ENCODE measurements at places on chromosomes 2 and 18.

DNA sequence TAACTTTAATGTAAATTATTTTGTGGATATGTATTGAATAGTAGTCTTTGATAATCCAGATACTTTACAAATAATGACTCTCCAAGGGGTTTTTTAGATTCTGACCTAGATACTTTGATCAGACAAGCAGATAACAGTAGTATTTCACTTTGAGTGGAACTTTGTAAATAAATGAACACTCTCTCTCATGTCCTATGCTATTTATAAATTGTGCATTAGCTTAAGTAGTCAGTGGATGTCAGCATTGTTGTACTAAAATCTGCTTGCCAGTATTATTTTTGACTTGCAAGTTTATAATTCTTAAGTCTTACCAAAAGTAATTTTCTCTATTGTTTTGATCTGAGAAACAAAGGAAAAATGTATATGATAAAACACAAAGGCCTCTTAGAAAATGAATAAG, 1113.1 kb upstream of the NRXN1 start:
- no peak for DNase-seq

- no peak for DNase-seq
These were observed 80.3 kb downstream of the RTP5 start for GRCh38 chr2:241949736-241950412.

DNA sequence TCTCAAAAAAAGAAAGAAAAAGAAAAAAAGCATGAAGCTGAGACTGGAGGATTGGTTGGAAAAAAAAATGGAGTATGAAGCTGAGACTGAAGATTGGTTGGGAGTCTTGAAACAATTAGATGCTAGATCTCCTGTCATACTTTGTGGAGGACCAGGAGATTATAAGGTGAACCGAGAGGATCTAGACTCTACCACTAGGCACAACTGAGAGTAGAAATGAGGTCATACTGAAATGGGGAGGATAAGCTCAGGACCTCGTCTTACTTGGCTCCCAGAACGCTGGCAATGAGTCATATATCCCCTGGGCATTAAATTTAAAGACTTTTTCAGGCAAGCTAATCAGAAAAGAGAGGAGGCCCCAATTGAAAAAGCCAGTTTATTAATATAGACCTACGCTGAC, 3.3 kb upstream of the ORC2 start:
- peak; percentile 75 for DNase-seq

GRCh38 chr2:64300066-64300465, 153.9 kb upstream of the LGALSL start:
- DNase-seq, result no peak

DNA sequence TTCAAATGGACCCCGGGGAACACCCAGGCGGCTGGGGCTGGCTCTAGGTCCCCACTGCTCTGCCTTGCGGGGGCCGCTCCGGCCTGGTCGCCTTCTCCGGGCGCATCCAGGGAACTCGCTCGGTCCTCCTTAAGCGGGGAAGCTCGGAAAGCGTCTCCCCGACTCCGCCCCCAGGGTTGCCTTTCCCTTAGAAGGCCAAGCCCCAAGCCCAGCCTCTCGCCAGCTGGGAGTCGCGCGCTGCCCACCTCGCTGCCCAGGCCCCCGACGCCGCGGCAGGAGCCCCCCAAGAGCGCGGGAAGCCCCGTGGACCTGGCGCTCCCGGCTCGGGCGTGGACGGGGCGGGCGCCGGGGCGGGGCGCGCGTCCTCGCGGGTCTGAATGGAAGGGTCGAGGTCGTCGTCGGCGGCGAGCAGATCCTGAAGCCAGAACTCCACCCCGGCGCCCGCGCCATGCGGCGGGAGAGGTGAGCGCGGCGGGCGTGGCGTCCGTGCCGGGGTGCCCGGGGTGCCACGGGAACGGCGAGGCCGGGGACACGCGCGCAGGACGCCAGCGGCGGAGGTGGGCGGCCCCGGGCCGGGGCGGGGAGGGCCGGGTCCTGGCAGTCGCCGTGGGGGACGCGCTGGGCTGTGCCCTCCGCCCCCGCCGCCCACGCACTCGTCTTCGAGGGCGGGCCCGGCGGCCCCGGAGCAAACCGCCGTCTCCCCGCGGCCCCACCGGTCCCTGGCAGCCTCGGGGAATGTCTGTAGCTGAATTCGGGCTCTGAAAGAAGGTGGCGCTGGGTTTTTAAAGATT, at the start of gene BOK:
Gene BOK, plus strand, starts transcription at position 214 of the 791 bp plus-strand sequence. CDS start 739 bp downstream, outside the sequence.
- peak; percentile 72 for DNase-seq

DNA sequence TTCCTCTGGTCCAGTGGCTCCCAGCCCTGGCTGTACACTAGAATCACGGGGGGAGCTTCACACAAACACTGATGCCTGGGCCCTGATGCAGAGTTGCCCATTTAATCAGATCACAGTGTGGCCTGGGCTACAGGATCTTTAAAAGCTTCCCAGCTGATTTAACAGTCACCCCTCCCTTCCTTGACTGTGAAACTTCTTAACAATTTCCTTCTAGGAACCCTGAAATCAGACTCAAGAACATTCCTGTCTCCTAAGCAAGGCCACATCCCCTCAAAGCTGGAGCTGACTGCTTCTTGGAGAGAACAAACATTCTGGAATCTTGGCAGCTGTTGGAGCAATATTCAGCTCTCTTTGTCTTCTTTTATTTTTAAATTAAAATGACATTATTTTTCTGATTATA, 88.7 kb downstream of the ADD2 start:
- DNase-seq, result peak; percentile 47

DNA sequence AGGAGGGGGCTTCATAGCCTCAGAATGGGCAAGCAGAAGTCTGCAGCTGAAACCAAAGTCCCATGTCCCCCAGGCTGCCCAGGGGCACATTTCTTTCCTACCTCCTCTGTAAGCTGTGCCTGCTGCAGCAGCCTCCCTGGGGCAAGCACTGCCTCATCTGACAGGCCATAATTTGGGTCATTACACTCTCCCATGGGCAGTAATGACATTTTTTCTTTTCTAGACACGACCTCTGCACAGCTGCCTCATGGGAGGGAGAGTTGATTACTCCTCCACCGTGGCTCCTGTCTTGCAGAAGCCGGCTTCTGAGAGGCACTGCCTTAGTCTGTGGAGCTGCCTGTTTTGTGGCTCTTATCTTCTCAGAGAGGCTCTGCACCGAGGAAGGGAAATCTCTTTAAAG, 268.9 kb downstream of the TDRD15 start:
- no peak for DNase-seq

- DNase-seq, result peak; percentile 69
These were observed 116.0 kb downstream of the TNS1 start for GRCh38 chr2:217886720-217887309.

DNA sequence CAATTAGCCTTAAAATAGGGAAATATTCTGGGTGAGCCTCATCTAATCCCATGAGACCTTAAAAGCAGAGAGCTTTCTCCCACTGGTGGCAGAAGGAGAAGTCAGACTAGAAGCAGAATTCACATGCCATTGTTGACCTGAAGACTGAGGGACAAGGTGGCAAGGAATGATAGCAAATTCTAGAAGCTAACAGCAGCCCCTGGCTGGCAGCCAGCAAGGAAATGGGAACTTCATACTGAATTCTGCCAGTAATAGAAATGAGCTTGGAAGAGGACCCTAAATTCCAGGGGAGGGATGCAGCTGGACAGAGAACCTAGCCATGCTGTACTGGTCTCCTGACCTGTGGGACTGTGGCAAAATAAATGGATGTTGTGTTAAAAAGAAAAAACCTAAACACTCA, 19.5 kb downstream of the B3GNT7 start:
- DNase-seq, result no peak

GRCh38 chr2:121748202-121748601, 7.2 kb upstream of the TSN start:
- DNase-seq, result peak; percentile 63

DNA sequence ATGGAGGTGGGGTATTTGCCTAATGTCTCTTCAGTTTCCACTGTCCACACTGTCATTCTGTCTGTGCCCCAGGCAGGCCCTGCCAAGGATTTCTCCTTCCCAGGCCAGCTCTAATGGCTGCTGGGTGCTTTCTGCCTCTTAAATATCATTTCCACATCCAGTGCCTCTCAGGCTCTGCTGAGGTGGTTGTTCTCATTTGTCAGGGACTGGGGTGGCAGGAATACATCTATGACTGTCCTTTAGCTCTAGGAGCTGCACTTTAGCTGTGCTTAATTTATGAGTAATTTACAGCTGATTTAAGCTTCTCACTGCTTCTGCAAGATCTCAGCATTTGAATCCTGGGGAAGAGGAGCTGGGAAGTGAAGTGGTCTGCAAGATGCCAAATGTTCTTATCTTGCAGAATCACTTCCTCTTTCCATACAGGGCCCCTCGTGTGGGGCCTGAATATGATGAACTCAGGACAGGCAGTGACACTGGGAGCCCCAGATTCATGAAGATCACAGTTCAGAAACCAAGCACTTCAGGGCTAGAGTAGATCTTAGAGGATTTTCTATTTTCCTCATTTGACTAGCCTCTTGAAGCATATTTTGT, 150.2 kb downstream of the FSHR start:
- no peak for DNase-seq

DNA sequence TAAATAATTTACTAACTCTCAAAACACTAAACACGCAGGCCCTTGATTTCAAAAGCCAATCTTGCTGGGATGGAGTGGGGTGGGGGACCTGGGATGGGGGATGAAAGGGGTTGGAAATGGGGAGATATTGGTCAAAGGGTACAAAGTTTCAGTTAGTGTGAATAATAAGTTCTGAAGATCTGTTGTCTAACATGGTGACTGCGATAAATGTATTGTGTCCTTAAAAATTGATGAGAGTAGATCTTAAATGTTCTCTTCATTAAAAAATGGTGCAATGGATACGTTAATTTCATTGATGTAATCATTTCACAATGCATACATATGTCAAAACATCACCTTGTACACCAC, 505 bp upstream of the ACYP2 start:
- DNase-seq, result no peak

DNA sequence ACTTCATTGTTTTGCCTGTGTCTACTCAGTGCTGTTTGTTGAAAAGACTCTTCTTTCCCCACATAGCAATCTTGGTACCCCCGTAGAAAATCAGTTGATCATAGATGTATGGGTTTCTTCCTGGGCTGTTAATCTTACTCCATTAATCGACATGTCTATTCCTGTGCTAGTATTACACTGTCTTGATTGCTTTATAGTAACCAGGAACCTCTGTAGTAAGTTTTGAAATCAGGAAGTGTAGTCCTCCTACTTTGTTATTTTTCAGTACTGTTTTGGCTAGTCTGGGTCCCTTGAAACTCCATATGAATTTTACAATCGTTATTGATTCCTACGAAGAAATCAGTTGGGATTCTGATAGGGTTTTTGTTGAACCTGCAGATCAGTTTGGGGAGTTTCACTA, 78.8 kb upstream of the FAM136A start:
- DNase-seq, result no peak

DNA sequence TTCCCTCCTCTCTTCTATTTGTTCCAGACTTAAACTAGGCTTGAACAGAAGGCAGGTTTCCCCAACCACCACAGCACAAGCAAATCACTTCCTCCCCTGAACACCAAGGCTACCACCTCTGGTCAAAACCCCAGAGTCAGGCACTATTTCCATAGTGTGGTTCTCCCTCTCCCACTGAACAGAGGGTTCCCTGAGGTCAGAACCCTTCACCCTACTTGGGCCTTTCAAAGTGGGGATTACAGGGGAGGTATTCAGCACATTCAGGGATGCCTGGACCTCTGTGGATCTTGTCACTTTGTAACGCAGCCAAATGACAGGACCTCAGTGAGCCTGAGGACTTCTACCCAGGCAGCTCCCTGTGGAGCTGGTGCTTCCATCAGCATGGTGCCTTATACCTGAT, 88.7 kb downstream of the TNS1 start:
- DNase-seq, result no peak

GRCh38 chr2:212941361-212941760, 210.1 kb downstream of the IKZF2 start:
- no peak for DNase-seq

DNA sequence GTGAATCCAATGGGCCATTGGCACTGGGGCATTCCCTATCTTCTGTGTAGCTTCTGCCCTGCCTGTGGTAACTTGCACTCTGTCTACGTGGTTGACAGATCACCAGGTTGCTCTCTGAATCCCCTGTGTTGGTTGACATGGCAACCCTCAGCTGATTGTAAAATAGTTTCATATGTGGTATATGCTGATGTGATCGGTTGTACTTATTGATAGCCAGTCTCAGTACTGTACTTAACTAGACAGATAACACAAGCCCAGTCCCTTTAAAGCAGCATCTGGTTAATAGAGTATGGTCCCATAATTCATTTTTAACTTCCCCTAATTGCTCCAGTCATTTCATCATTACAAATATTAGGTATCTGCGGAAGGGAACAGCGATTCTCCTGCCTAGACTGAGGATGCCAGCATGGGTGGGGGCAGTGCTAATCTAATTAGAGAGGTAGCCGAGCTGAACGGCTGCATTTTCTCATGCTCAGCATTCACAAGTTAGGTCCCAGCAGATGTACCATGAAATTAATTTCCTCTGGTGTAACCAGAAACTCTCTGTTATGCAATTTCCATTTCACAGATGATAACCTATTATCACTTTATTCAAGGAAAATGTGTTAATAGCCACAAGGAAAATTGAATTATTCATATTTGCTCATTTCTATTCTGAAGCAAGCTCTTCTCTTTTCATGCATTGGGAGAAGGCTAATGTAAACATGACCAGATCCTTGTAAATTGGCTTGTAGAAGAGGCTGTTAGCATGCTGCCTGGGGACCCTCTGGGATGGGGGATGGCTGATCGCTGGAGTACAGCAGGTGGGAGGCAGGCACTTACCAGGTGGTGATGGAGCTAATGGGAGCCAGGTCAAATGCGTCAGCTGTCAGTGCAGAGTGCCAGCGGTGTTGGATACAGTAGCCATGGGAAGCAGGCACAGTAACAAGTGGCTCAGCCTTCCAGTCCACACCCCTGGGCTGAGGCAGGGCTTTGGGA, 608.3 kb downstream of the GALR1 start:
- DNase-seq, result no peak

GRCh38 chr2:72619626-72620025, 206.2 kb downstream of the EXOC6B start:
- DNase-seq, result no peak

GRCh38 chr2:164896634-164897355, 55.2 kb upstream of the COBLL1 start:
- peak; percentile 68 for DNase-seq

- DNase-seq, result no peak
These were observed 617.4 kb downstream of the CCDC85A start for GRCh38 chr2:56801214-56801613.

DNA sequence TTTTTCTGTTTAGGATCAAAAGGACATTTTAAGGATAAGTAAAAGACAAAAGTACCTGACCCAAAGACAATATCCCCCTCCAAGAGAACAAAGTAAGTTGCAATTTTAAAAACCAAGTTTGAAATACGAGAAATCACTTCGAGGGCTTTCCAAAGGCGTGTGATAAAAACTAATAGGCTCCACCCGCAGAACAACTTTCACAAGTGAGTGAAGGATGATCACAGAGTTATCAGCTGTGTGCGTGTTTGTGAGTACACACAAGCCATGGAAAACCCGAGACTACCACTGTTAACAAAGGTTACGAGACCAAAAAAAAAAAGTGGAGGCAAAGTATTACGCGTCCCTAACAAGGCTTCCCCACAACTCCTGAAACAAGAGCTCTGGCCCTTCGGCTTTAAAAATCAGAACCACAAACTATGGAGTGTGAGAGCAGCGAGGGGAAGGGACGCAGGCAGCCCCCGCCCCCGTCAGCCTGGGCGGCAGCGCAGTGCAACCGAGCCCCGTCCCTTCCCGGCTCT, 719 bp downstream of the SMAD2 start:
- no peak for DNase-seq
